ENCODE measurements at places on chromosomes 3 and 15.

DNA sequence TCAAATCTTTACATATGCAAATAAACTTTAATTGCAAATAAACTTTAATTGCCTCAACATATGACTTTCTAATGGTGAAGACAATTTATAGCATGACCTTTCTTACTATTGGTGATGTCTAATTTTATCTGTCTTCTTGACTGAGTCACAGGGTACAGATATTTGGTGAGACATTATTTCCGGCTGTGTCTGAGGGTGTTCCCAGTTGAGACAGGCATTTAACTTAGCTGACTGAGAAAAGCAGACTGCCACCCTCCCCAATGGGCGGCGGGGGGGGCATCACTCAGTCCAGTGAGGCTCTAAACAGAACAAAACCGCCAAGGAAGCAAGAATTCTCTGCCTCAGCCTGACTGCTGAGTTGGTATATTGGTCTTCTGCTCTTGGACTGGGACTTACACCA is 160.0 kb downstream of the TBL1XR1 start:
- no peak for DNase-seq

- no peak for DNase-seq
Measured at GRCh38 chr3:107612664-107613084, 89.9 kb downstream of the BBX start.

DNA sequence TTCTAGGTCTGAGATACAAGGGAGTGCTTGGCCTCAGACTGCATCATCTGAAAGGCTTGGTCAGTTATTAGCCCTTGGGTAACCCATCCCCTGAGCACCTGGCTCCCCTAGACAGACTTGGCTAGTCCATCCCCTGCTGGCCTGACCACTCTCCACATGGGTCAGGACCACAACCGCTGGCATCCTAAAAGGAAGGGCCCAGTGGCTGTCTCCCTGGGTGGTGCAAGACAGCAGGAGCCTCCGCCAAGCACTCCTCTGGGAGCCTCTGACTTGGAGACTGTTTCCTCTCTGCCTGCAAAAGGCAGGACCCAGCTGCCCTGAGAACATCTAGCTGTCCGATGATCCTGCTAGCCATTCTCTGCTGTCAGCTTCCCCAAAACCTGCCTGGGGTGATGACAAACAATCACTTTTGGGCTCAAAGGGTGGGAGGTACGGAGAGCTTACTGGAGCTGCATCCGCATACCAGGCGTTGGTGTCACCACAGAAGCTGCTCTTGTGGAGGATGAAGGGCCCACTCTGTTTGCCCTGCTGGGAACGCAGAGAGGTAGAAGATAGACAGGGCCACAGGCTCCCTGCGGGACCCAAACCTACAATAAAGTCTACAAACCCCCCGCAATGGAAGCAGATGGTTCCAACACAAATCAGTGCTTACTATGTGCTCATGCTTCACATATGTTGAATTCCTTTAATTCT is 108.0 kb upstream of the PRR20G start:
- DNase-seq: no peak

DNA sequence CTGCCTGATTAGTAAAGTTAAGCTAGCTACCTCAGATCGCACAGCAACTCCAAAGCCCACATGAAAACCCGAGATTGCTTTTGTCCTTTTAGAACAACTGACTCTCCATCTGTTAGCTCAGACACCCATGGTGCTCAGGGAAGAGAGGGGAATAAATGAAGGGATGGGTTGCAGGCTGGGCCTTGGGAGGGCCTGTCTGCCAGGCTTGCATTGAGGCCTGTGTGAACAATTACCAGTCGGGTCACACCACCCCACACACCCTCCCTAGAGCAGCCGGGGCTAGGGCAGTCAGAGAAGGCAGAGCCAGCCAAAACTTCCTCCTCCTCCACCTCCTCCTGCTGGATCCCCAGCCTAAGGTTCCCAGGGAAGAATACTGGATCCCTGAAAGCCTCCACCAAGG is 8.8 kb upstream of the PRKAR2A start:
- DNase-seq: no peak

DNA sequence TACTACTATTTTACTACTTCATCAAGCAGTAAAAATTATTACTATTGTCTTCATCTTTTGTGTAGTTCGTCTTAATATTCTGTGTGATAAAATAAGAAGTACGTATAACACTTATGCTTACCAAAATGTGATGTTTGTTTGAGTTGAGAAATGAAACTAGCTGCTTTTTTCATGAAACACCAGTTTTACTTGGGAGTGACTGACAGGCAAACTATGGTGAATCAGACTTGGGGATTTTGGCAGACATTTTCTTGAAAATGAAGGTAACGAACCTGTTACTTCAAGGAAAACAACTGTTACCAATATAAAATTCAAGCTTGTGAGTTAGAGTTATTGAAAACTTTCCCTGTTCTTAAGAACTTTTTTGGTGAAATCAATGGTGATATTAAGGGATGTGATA is 10.3 kb downstream of the U2SURP start:
- peak; percentile 33 for DNase-seq

GRCh38 chr15:28107111-28107903 is 8.2 kb upstream of the OCA2 start:
- DNase-seq: peak; percentile 31
